ENCODE measurements at places on chromosomes 7 and 10.

- DNase-seq = no peak
These were observed 2.7 kb upstream of the C7orf25 start for GRCh38 chr7:42914421-42915045.

DNA sequence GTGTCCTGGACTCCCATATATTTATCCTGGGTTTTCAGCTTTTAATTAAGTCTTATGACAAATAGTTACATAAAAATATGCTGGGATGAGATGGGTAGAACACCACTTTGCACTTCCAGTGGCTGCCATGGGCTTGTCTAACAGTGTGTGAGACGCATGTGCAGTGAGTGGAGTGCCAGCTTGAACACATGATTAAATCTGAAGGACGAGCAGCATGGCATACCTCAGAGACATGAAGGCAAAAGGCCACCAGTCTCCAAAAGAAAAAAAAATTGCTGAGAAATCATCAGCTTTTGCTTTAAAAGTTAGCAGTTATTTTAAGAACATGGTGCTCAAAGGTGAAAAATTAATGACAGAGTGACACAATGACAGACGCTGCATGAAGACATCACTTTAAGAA, 139.0 kb upstream of the ADCY1 start:
- DNase-seq = no peak

DNA sequence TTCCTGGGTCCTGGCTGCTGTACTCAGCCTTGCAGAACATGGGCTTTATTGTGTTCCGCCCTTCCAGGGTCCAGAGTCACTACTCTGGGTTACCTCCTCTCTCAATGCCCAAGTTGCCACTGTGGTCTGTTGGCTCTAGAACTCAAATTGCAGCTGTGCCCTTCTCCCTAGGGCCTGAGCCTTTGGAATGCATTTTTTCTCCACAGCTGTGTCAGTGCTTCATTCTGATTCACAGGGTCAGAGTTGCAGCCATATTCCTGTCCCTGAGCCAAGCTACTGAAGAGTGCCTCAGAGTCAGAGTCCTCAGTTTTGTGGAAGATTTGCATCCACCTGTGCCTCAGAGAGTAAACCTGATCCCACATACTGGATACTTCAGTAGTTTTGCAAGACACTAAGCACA, 167.5 kb downstream of the ITGB1 start:
- DNase-seq = no peak

DNA sequence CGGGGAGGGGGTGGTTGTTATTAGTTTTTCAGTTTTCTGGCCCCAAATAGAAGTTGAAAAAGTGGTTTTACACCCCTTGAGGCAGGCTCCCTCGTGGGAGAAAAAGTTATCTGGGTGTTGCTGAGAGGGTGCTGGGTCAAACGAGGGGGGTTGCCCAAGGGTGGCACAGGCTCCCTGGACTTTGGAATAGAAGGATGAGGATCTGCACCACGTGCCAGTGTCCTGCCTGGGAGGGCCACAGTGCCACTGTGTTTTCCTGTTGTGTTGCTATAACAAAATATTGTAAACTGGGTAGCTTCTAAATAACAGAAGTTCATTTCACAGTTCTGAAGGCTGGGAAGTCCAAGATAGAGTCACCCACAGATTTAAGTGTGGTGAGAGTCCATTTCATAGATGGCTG, 181.9 kb downstream of the CXCL12 start:
- DNase-seq = no peak

GRCh38 chr10:104527013-104527412, 114.1 kb upstream of the SORCS3 start:
- DNase-seq = no peak

- no peak for DNase-seq
These were observed 159.3 kb downstream of the BMPER start for GRCh38 chr7:34064519-34065158.

DNA sequence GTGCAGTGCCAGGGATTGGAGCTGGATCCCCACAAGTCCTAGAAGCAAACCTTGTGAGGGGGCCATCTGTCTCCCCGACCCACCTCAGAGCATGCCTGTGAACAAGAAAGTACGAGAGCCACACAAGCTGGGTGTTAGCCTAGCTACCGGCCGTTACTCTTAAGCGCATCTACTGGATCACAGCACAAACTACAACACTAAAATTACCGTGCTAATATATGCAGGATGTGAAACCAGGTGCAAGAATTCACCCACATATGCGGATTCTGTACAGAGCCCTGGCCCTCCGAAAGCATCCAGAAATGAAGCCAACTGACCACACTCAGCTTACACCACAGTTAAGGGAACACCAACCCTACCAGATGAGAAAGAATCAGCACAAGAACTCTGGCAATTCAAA, 16.0 kb upstream of the PRSS1 start:
- no peak for DNase-seq

GRCh38 chr7:123661765-123662164, 6.1 kb downstream of the LMOD2 start:
- no peak for DNase-seq

DNA sequence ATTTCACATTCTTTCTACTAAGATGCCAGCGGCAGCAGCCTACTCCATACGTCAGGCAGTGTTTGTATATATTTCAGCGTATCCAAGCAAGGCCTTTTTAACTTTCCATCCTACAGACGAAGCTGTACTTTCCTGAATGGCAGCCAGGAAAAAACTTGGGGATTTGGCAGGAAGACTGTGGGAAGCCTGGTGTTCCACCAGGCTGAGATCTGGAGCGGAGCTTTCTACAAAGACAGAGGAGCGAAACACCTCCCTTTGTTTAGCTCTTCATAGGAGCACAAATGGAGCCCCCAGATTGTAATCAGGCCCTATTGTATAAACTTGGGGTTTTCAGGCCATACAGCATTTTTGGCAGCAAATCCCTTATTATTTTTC, 143.8 kb downstream of the TES start:
- no peak for DNase-seq

DNA sequence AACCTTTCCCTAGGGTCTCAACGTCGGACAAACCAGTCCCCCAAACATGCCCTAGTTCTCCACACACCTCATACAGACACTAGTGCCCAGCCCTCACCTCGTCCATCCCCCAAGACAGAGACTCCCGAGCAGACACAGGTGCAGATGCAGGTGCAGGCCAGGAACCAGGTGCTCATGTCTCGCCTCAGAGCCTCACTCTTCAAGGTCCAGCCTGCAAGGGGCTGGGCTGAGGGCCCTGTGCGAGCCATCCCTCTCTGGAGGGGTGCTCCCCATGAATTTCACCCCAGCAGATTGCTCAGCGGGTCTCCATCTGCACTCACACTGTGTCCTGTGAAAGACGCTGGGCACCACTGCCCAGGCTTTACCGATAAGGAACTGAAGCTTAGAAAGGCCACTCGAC, 36.9 kb upstream of the TUBB8 start:
- DNase-seq = no peak

GRCh38 chr10:72164617-72165016, 51.2 kb upstream of the ANAPC16 start:
- no peak for DNase-seq

GRCh38 chr10:37975401-37975991, 951 bp downstream of the ZNF25 start:
- peak; percentile 29 for DNase-seq

DNA sequence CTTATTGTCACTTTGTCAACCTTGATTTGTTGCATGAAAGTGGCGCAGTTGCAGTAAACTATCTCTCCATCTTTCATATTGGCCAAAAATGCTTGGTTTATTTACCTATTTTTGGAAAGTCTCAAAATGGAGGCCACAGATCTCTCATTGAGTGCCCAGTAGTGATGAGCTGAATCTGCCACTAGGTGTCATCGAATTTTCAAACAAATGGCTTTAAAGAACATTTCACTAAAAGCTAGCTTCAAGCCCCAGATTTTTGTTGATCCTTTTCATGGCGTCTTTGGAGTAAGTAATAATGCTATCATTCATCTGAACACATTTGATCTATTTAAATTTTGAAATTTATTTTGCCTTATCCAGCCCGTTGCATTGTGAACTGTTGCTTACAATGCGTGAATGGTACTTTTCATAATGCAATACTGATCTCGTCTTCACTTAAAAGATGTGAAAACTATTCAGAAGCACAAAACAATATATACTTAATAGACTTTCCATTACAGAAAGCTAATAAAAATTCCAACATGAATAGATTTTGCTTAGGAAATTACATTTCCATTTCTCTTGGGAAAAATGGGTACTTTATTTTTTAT, 236.2 kb downstream of the DNAJB9 start:
- no peak for DNase-seq

DNA sequence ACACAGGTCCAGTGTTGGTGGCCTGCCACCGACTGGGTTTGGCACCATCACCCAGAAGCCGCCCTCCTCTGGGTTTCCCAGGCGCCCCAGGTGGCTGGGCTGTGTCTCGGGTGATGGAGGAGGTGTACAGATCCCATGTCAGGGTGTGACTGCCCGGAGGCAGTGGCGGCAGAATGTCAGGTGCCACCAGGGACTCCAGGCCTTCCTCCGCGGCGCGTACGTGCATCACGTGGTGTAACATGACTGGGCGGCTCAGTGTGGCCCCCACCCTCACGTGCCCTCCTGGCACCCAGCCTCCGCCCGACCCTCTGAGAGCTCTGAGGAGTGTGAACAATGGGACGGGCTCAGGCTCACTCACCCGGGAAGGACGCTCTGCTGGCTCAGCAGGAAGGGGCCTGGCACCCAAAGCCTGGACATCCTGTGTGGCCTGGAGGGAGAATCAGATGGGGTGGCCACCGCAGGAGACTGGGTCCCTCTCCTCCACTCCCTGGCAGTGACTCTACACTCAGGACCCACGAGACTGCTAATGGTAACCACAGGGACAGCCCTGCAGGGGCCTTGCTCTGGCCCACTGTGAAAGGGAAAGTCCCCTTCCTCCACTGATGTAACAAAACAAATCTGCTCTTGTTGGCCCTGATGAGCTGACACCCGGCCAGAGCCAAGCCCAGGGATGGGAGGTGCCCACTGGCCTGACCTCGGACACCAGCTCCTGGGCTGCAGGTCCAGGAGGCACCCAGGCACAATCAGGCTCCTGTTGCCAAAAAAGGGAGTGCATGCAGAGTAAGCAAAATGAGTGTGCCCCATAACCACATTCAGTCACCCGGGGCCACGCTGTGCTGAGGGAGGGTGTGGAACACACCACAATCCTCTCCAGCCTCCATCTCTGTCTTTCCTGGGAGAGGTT, 164.8 kb downstream of the PRKAG2 start:
- no peak for DNase-seq

- DNase-seq = peak; percentile 91
These were observed 3.2 kb upstream of the LAT2 start for GRCh38 chr7:74206589-74207120.

GRCh38 chr7:5854738-5855137, 25.9 kb upstream of the OCM start:
- DNase-seq = no peak

DNA sequence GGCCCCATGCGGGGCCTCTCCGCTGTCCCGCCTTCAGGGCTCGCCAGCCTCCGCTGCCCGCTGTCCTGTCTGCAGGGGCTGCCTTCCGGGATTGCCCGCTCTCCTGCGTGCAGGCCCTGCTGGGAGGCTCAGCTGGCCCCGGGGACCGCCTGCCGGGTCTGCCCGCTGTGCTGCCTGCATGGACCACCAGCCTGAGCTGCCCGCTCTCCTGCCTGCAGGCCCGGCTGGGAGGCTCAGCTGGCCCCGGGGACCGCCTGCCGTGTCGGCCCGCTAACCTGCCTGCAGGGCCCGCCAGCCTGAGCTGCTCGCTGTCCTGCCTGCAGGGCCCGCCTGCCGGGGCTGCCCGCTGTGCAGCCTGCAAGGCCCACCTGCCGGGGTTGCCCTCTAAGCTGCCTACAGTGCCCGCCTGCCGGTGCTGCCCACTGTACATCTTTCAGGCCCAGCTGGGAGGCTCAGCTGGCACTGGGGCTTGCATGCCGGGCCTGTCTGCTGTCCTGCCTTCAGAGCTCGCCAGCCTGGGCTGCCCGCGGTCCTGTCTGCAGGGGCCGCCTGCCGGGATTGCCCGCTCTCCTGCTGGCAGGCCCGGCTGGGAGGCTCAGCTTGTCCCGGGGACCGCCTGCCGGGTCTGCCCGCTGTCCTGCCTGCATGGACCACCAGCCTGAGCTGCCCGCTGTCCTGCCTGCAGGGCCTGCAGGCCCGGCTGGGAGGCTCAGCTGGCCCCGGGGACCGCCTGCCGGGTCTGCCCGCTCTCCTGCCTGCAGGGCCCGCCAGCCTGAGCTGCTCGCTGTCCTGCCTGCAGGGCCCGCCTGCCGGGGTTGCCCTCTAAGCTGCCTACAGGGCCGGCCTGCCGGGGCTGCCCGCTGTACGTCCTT, 165.1 kb downstream of the GLRX3 start:
- peak; percentile 57 for DNase-seq

- no peak for DNase-seq
These were observed 152.0 kb downstream of the CCDC3 start for GRCh38 chr10:12849319-12850181.

GRCh38 chr7:41239596-41239995, 463.3 kb downstream of the INHBA start:
- DNase-seq = no peak

GRCh38 chr7:8204339-8205030, 57.5 kb downstream of the ICA1 start:
- no peak for DNase-seq

GRCh38 chr7:27997188-27997707, 183.3 kb downstream of the JAZF1 start:
- DNase-seq = no peak

- no peak for DNase-seq
These were observed 173.3 kb downstream of the SLIT1 start for GRCh38 chr10:97012470-97012869.

DNA sequence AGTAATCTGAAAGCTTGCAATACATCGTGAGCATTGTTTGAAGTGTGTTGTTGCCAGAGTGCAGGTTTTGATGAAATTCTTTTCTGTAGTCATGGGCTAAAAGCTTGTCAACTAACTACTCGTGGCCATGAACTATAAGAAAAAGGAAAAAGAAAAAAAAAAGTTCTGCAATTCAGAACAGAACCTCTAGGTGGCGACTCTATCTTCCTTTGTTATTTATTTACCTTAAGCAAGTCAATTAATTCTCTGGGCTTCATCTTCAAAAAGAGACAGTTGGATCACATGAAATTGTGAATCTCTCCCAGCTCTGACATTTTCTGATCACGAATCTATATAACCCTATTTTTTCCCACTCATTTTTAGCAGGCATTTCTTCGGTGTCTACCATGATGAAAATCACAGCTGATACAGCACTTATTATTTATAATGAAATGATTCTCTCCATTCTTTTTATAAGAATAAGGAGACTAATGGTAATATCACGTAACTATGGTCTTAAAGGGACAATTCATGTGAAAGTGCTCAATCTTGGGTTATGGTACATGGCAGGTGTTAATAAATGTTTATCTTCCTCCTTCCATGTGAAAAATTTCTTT, 18.8 kb downstream of the TMEM196 start:
- DNase-seq = no peak

GRCh38 chr10:124611738-124612137, 132.4 kb downstream of the FAM53B start:
- DNase-seq = peak; percentile 56
